KG1 (cell line): ENCODE measurements at places on chromosomes 16 and 17.

GRCh38 chr17:17890773-17891759 lies 54.3 kb upstream of the SREBF1 start:
- no peak for DNase-seq

- DNase-seq, result no peak
Observed at GRCh38 chr17:72624652-72625051, 467.8 kb downstream of the SLC39A11 start.

DNA sequence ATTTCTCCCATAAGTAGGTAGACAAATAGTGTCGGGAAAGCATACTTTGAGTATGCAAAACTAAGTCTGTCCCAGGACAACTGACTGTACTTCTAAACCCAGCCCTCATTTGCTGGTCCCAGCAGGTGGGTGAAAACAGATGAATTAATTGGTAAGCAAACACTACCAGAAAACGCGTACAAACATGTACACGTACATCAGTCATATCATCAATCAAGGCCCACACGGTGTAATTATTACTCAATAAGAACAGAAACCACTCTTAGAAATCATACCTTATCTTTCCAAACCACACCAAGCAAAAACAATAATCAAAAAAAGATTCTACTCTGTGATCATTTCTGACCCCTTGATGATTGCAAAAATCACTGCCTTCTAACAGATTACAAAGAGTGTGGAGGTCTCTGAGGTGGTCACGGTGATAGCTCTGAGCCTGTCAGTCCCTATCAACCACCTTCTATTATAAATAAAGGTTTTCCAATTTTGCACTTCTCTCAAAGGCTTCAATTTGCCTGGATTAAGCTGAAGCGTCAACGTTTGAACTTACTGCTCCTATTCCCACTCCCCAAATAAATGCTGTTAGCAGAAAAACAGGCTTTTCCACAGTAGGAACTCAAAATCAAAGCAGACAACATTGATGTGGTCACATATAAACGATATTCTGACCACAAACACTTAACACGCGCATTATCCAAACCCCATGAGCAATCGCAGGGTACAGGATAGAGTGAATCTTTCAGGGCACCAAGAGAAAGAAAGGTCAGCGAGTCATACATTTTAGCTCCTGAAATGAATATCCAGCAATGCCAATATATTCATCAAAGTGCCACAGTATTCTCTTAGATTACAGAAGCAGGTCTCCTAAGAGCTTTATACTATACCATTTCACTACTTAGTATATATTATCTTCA lies 211.9 kb downstream of the STX8 start:
- DNase-seq, result no peak

DNA sequence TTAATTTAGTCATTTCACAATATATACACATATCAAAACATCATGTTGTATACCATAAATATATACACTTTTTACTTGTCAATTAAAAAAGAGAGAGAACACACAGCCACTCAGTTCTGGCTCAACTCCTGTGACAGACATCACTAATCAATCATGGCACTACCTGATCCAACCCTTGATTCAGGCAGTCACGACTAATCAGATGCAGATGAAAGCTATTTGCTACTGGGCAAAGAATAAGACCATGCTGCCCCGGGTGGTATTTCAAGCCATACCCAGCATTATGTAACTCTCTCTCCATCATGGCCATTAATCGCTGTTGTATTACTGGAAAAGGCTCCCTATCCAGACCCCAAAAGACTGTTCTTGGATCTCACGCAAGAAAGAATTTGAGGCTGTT lies 345.7 kb downstream of the HAPSTR1 start:
- no peak for DNase-seq

DNA sequence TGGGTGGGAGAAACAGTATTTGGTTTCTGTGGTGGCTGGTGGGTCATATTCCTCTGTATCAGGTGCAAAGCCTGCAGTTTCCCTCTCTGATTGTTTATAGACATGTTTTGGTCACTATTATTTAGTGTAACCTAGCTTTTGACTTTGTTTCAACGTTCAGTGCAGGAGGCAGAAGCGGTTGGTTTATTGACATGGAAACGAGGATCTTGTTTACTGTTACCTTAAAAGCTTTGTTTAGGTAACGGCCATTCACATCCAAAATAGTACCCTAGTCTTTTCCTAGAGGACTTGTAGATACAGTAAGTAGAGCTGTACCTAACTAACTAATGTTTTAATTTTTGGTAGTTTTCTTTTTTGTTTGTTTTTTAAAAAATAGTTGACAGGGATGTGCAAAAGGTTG lies 3.5 kb downstream of the MSI2 start:
- DNase-seq, result no peak

- DNase-seq, result no peak
Observed at GRCh38 chr17:14297161-14297851, 3.6 kb upstream of the HS3ST3B1 start.
